ENCODE measurements at places on chromosomes 13 and 19.

DNA sequence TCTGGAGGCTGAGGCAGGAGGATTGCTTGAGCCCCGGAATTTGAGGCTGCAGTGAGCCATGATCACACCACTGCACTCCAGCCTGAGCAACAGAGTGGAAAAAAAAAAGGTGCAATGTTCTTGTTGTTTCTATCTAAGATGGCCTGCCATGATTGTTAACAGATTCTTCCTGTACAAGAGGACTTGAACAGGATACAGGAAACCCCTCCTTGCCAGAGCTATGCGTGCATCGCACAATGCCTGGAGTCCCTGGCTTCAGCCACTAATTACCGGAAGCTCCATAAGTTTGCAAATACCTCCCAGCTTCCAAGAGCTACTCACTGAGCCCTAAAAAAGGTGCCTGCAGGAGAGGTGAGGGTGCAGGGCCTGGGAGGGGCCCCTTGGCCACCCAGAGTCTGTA lies 13.1 kb upstream of the HIF3A start:
- no peak for DNase-seq

DNA sequence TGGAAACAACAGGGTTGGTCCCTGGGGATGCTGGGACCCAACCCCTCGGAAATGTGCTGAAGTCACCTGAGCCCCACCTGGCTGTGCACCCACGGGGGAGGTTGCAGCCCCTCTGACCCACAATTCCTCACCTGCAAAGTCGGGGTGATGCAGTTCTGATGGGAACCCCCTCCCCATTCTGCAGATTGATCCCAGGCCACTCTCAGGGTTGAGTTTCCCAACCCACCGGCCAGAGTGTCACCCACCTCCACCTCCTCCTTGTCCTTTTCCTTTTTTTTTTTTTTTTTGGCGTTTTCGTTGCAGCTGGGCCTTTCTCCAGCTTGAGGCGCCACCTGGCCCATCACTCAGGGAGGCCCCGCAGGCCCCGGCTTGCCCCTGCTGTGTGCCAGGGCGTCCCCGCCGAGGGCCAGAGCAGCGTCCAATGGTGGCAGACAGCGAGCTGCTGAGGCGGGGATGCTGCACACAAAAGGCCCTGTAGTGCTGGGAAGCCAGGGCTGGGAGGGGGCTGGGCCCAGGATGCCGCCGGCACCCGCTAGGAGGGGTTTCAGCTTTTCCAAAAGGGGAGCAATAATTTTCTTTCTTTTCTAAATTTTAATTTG lies 4.6 kb downstream of the PIK3R2 start:
- no peak for DNase-seq

DNA sequence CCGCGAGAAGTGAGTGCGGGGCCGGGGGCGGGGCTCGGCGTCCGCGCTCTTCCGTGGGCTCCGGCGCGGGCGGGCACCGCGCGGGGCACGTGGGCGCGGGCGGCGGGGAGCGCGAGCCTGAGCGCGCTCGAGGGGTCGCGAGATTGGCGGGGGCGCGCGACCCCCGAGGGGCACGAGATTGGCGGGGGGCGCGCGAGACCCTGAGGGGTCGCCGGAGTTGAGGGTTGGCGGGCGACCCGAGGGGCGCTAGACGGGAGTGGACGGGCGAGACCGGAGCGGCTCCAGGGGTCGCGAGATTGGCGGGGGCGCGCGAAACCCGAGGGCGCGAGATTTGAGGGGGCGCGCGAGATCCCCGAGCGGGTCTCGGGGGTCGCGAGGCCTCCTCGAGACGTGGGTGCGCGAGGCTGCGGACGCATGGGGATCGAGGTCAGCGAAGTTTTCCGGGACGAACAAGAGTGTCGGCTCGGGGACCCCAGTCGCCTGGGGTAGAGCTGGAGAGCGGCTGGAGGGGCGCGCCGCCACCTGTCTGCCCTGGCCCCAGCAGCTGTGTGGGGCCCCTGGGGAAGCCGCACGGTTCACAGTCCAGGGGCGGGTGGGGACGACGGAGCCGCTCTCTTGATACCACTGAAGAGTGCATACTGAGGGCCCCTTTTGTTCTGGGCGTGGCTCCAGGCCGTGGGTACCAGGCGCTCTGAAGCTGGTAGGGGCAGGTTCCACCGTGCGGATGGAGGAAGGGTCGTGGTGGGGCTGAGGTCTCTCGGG lies 682 bp downstream of the SSBP4 start:
- DNase-seq: no peak

GRCh38 chr13:98517576-98518310 lies 59.2 kb downstream of the STK24 start:
- no peak for DNase-seq

DNA sequence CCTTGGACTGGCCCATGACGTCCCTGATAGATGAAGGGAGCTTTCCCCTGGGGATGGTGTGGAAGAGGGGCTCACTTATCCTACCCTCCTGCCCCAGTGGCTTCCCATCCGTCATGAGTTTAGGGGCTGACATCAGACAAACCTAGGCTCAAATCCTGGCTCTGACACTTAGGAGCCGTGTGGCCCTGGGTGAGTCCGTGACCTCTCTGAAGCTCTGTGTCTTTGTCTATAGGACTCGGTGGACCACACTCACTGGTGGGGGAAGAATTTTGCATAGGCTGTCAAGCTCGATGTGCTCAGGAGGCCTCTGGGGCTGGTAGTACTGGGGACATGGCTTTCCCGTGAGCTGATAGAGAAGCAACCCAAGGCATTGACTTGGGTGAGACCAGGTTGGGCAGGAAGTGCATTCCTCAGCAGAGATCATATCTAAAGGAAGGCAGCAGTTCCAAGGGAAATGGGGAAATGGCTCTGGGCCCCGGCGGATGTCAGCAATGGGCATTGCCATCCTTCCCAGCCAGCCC lies 17.4 kb upstream of the AP1M2 start:
- no peak for DNase-seq

DNA sequence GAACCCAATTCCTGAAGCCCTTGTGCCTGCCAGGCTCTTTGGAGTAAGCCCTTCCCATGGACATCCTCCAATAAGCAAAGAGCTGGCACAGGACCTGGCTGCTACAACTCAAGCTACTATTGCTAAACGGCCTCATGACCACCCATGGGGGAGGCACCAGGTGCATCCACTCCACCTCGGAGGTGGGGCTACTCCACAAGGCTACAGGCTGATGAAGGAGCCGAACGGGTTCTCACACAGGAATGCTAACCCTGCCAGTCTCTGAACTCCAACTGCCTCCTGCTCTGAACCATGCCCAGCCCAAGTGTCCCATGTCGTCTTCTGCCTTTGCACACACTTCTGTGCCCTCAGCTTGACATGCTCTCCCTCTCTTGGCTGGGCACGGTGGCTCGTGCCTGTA lies 10.0 kb downstream of the SYMPK start:
- no peak for DNase-seq

DNA sequence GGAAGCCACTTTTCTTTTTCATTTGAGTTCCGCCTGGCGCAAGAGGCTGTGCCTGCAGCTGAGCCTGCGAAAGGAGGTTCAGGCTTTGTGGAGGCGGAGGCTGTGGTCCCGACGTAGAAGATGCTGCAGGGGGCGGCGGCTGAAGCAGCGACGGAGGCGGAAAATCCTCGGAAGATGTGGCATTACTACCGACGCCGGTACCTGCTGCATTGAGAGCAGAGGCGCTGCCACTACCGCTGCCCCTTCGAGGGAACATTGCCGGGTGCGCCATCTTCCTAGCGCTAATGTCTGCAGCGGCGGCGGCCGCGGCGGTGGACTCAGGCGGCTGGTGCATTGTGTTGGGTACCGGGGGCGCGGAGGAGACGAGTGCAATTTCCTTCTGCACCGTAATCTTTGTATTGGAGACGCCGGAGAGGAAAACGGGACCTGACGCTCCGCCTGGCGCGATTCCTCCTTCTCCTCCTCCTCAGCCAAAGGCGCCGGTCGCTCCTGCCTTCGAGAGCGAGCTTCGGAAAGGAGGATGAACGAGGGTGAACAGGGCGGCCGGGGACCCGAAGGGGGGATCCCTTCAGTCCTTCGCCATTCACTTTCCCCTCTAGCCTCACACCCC lies at the start of gene TSC22D1:
Gene TSC22D1 (minus strand): TSS at position 590 of the 610 bp plus-strand sequence. CDS start 256 bp downstream, at position 334.
- peak; percentile 39 for DNase-seq

DNA sequence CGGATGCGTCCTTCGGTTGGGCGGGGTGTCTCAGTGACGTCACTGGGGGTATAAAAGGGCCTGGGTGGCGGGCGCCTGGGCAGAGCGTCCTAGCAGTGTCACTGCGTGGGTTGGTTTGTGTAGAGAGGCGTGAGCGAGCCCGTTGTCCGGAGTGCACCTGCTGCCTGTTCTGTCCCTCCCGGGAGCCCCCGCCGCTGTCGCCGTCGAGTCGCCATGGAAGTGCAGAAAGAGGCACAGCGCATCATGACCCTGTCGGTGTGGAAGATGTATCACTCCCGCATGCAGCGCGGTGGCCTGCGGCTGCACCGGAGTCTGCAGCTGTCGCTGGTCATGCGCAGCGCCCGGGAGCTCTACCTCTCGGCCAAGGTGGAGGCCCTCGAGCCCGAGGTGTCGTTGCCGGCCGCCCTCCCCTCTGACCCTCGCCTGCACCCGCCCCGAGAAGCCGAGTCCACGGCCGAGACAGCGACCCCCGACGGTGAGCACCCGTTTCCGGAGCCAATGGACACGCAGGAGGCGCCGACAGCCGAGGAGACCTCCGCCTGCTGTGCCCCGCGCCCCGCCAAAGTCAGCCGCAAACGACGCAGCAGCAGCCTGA lies 2.9 kb downstream of the IER2 start:
- DNase-seq: peak; percentile 93

GRCh38 chr13:52652980-52653303 lies 306 bp downstream of the SUGT1 start:
- DNase-seq: no peak

GRCh38 chr19:7903244-7904073 lies at the start of gene MAP2K7:
TSS of gene MAP2K7 (plus strand) at chr19:7903877. CDS start at chr19:7903945, 68 bp downstream.
- DNase-seq: peak; percentile 100

DNA sequence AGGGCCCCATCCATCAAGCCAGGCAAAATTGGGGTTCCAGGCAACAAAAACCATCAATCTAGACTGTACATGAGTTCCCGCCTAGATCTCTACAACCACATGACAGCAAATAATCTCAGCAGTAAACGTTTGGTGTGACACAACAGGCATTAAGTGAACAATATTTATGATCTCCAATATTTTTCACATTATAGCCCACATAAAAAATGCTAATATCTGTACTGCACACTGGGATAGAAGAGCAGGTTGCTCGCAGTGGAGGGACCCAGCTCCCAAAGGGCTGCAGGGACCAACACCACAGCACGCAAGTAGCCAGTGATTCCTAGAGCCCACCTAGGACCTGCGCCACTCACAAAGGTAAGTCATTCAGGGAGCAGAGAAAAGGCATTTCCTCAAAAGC lies 25.9 kb downstream of the LATS2 start:
- no peak for DNase-seq

GRCh38 chr19:11293433-11294389 lies 2.2 kb upstream of the TSPAN16 start:
- DNase-seq: peak; percentile 65

- DNase-seq: no peak
Measured at GRCh38 chr13:22017226-22017625, 346.4 kb downstream of the FGF9 start.

DNA sequence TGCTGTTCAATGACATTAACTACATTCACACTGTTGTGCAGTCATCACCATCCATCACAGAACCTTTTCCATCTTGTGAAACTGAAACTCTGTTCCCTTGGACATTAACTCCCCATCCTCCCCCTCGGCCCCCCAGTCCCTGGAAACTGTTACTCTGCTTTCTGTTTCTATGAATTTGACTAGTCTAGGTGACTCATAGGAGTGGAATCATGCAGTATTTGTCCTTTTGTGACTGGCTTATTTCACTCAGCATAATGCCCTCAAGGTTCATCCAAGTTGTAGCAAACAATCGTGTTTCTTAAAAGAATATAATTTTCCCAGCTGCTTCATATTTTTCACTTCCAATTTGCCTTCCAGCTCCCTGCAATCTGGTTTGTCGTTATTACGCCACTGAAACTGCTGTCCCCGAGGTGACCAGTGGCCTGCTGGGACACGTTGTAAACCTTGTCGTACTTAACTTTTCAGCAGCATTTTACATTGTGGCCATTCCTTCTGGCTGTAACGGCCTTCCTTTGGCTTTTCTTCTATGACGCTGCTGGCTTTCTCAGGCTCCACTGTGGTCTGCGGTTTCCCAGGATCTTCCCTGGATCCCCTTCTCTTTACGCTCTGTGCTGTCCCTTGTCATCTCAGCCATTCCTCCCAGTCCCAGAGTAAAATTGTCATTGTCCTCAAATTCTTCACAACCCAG lies 74.0 kb downstream of the DHRS12 start:
- DNase-seq: no peak

GRCh38 chr13:71454509-71454908 lies 412.5 kb downstream of the DACH1 start:
- no peak for DNase-seq

- no peak for DNase-seq
Measured at GRCh38 chr19:51219307-51219706, 5.6 kb upstream of the CD33 start.

- no peak for DNase-seq
Measured at GRCh38 chr19:6639439-6639838, 30.5 kb downstream of the TNFSF14 start.

DNA sequence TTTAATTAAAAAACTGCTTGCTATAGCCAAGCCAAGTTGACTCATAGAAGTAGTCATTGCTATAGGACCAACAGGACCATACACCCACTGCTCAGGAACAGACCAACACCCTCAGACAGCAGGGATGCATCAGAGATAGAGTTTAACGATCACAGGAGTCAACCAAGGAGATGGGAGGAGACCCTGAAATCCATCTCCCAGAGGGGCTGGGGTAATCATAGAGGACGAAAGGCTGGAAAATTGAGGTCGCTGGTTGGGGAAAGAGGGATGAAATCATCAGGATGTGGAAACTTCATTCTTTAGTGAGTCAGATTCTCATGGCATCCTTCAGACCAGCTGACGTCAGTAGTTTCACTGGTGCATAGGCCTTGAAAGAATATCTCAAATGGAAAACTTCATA lies 160.4 kb upstream of the GPC6 start:
- DNase-seq: no peak

- DNase-seq: no peak
Measured at GRCh38 chr13:58341318-58341717, 709.8 kb downstream of the PCDH17 start.

DNA sequence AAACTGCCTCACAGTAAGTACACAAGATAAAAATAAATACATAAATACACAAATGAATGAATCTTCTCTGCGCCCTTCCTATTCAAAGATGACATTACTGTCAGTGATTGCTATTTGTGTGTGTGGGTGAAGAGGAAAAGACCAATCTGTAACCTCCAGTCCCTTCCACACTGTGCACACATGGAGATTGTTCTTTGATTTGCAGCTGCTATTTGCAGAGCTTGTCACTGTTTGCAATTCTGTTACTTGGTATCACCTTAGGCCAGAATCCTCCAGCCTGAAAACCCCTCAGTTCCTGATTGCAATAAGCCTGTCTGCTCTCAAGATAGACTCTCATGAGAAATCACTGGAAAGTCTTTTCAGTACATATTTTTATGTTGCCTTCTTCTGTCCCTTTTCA lies 1314.9 kb downstream of the PCDH9 start:
- no peak for DNase-seq

- DNase-seq: no peak
Measured at GRCh38 chr13:94595001-94595949, 677 bp downstream of the TGDS start.

Measured in activated T-helper 1 cell treated with Interleukin-2 at 50 U/mL for 16 hours (primary cell).